CD4-positive, alpha-beta T cell (primary cell): ENCODE measurements at places on chromosomes 4 and X. TPM values are rescaled to one million over a fixed set of nuclear protein-coding genes. Genes with fewer than 3 reads are reported as not detected.

PNMA5 gene
- total RNA-seq, result not detected

UGT2A1 gene
- total RNA-seq, result not detected

CPZ gene
- not detected for total RNA-seq

SLC6A8 gene
- total RNA-seq, result 0.42 TPM

SLC25A4 gene
- 4.1 TPM for total RNA-seq

GPRASP3 gene
- 1.5 TPM for total RNA-seq

- H3K27ac ChIP-seq, result no peak overlapping the region
- H3K27me3 ChIP-seq, result no peaks in the 10 kb centered on the region
- DNase-seq, result no peak
Measured at GRCh38 chr4:127209580-127210095, 423.1 kb upstream of the INTU start.

GRCh38 chr4:181897935-181898334 is 345.3 kb upstream of the TENM3 start:
- H3K36me3 ChIP-seq, result no peaks in the 10 kb centered on the region
- H3K27ac ChIP-seq, result no peak overlapping the region
- no peak overlapping the region for H3K4me3 ChIP-seq
- no peak for DNase-seq

DNA sequence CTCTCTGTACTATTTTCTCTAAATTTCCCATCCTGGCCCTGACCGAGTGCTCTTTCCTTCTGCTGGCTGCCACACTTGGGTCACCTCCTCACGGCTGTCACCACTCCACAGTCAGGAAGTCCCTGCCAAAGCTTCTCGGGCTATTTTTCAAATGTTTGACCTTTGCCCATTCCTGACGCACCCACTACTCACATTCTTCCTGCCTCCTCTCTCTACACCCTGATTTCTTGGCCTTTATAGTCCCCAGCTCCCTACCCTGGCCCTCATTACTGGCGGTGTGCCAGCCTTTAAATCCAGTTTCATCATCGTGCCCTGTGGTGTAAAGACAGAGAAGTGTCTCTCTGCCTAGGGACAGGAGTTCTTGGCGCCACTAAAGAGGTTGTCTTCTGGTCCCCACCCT is 46.4 kb upstream of the GATB start:
- H3K36me3 ChIP-seq, result no peaks in the 10 kb centered on the region
- no peaks in the 10 kb centered on the region for H3K4me1 ChIP-seq
- H3K27me3 ChIP-seq, result no peaks in the 10 kb centered on the region
- no peak overlapping the region for H3K27ac ChIP-seq
- DNase-seq, result no peak
